Stimulated activated CD8-positive, alpha-beta memory T cell treated with anti-CD3 and anti-CD28 coated beads, Interleukin-12 subunit alpha, Interleukin-12 subunit beta, amount 100 ng/mL, for 1 hour (primary cell): ENCODE measurements at places on chromosomes 12 and 14.

DNA sequence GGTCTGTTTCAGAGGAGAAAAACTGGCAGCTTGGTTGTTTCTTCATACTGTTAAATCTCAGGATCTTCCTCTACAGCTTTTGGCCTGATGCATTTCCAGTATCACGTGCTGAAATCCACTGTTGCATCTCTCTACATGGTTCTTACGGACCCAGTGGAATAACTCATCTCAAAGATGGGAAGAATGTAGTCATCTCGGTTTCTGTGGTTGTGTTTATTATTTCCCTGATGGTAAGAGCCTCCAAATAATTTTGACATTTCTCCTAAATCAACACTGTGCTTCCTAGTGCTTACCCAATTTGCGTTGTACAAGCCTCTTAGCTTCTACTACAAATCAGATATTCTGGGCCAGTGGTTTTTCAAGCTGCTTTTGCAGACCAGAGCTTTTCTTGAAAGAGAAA lies 812.8 kb downstream of the C12orf50 start:
- no peak for DNase-seq

DNA sequence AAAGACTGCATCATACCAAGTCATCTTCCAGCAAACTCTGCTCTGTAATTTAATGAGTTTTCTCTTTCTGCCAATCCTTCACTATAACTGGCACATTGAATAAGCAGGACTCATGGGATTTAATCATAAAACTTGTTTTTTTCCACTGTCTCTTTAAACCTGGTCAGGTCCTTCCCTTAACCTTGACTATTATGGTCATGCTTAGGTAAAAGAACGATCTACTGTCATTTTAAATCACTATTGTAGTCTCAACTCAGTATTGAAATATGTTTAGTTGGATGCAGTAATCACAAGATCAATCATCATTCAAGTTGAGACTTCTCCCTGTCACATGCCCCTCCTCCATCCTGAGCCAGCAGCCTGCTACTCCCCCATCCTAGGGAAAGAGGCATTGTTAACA lies 56.1 kb downstream of the SLC35F4 start:
- DNase-seq, result no peak

DNA sequence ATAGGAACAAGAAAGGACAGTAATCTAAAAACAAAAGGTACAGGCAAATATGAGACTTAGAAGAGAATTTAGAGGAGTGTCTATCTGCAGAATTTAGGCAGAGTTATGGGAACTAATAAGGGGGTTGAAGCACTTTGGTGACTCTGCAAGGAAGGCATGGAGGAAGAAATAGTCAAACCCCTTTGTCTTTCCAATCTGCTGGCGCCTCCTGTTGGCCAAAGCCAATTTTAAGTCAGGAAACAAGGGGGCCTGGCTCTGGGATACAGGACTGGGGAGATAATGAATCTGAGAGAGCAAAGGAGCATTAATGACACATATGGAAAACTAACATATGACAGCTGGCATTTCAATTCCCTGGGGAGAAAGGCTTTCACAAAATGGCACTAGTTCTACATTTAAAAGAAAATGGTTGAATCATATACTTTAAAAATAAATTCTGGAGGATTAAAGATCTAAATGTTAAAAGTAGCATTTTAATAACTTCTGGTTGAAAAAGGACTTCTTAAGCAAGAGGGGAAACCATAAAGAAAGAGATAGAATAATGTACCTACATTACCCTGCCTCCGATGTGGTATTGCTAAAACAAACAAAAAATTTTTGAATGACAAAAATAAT lies 48.5 kb upstream of the CSRP2 start:
- DNase-seq, result no peak

DNA sequence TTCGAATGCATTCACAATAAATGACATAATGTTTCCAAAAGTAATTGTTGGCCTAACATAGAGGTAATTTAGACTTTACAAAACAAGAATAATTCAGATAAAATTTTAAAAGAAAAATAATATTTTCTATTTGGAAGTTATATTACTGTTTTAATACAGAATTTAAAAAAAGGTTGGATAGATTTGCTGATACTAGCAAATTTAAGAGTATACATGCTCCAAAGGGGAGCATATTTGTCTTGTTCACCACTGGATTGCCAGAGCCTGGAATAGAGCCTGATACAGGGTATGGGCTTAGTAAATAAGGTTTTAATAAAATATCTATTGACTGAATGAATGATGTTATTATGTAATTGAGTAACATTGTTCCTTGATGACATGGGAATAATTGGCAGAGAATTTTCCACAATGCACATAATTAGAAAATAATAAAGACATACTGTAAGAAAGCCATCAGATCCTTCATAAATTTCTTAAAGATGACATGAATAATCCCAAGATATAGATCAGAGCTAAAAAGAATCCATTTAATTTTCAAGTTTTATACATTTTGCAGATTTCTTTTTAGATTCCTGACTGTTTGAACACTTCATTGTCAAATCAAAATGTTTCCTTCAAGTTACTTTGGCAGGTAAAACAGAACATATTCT lies 305.3 kb downstream of the SLC6A15 start:
- no peak for DNase-seq

DNA sequence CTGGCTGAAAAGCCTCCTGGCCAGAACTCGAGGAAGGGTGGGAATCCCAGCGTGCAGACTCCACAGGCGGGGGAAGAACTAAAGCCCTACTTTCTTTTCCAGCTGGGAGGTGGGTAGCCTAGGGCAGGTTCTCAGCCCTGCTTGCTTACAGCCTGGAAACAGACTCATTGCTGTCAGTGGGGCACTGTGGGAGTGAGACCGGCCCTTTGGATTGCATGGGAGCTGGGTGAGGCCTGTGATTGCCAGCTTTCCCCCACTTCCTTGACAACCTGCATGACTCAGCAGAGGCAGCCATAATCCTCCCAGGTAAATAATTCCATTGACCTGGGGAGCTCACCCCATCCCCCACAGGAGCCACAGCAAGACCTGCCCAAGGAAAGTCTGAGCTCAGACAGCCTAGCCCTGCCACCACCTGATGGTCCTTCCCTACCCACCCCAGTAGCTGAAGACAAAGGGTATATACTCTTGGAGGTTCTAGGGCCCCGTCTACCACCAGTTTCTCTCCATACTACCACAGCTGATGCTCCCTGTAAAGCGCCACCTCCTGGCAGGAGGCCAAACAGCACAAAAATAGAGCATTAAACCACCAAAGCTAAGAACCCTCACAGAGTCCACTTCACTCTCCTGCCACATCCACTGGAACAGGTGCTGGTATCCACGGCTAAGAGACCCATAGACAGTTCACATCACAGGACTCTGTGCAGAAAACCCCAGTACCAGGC lies 294.1 kb downstream of the SEC23A start:
- no peak for DNase-seq
